A549 treated with GW870086 at 1 μM for 4 hours (cell line): ENCODE measurements at places on chromosomes 2 and 18. TPM values are rescaled to one million over a fixed set of nuclear protein-coding genes. Genes with fewer than 3 reads are reported as not detected.

TEX44 gene
- total RNA-seq: not detected in 5 replicates

GALNT13 gene
- 7.0 to 12.5 TPM (median 9.8 TPM) in 5 replicates for total RNA-seq

GCKR gene
- 0.08 to 0.80 TPM (median 0.43 TPM) in 4 of 5 replicates, not detected in the other for total RNA-seq

FOXI3 gene
- 0.06 TPM in 1 of 5 replicates, not detected in the others for total RNA-seq

SCN3A gene
- total RNA-seq: not detected in 5 replicates

STON1 gene
- 0.31 to 0.56 TPM (median 0.38 TPM) in 5 replicates for total RNA-seq

SLC9A2 gene
- 2.9 to 3.7 TPM (median 3.1 TPM) in 5 replicates for total RNA-seq

NAT8 gene
- not detected in 5 replicates for total RNA-seq

ADAM23 gene
- 5.5 to 9.9 TPM (median 9.5 TPM) in 5 replicates for total RNA-seq

TLX2 gene
- 0.19 to 0.36 TPM (median 0.28 TPM) in 5 replicates for total RNA-seq

CAPN14 gene
- 0.05 TPM in 1 of 5 replicates, not detected in the others for total RNA-seq

CPLX4 gene
- not detected in 5 replicates for total RNA-seq

ANO7 gene
- 1.5 to 2.3 TPM (median 1.7 TPM) in 5 replicates for total RNA-seq

KCNIP3 gene
- total RNA-seq: 1.1 to 1.6 TPM (median 1.3 TPM) in 5 replicates

GKN2 gene
- total RNA-seq: 1.7 to 3.5 TPM (median 2.9 TPM) in 5 replicates

TMBIM1 gene
- 132 to 147 TPM (median 139 TPM) in 5 replicates for total RNA-seq

CACNB4 gene
- total RNA-seq: 0.03 to 0.37 TPM (median 0.22 TPM) in 5 replicates

TRPM8 gene
- 0.03 to 0.49 TPM (median 0.28 TPM) in 5 replicates for total RNA-seq

KCNG3 gene
- total RNA-seq: 0.48 to 1.0 TPM (median 0.71 TPM) in 5 replicates

ABCB11 gene
- 0.01 to 0.05 TPM (median 0.03 TPM) in 4 of 5 replicates, not detected in the other for total RNA-seq

VPS4B gene
- 16.4 to 22.1 TPM (median 20.3 TPM) in 5 replicates for total RNA-seq

ZEB2 gene
- total RNA-seq: 4.0 to 8.3 TPM (median 6.4 TPM) in 5 replicates

AP1S3 gene
- total RNA-seq: 20.2 to 38.9 TPM (median 27.7 TPM) in 5 replicates

TMEM198 gene
- 0.55 to 1.5 TPM (median 0.94 TPM) in 5 replicates for total RNA-seq

SGO2 gene
- 10.3 to 17.6 TPM (median 13.6 TPM) in 5 replicates for total RNA-seq

ZNF142 gene
- 12.4 to 18.9 TPM (median 17.5 TPM) in 5 replicates for total RNA-seq

SLC30A3 gene
- 3.0 to 4.1 TPM (median 3.5 TPM) in 5 replicates for total RNA-seq

AQP12A gene
- not detected in 5 replicates for total RNA-seq

IL36A gene
- not detected in 5 replicates for total RNA-seq

HRH4 gene
- not detected in 5 replicates for total RNA-seq

POMC gene
- not detected in 5 replicates for total RNA-seq

MC2R gene
- total RNA-seq: not detected in 5 replicates

EPB41L3 gene
- total RNA-seq: 0.09 to 0.21 TPM (median 0.17 TPM) in 4 of 5 replicates, not detected in the other

LHCGR gene
- not detected in 5 replicates for total RNA-seq

KIF5C gene
- total RNA-seq: 0.30 to 0.39 TPM (median 0.32 TPM) in 5 replicates

LOXHD1 gene
- not detected in 5 replicates for total RNA-seq
